ENCODE measurements at places on chromosomes 4 and X.

DNA sequence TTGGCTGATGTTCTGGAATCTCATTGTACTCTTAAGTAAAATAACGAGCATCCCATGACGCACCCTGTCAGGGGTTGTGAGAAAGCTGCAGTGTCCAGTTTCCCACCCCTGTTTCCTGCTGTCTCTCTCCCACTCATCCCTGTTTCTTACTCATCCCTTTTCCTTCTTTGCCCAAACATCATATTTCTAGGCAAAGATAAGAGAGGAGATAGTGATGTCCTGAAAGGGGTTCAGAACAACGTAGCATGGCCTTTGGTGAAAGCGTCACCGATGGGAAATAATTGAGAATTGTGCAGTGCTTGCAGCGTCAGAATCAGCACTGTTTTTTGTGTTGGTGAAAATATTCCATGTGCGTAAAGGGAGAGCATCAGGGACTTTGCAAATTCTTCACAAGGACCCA, 23.5 kb upstream of the TMEM165 start:
- no peak for DNase-seq

DNA sequence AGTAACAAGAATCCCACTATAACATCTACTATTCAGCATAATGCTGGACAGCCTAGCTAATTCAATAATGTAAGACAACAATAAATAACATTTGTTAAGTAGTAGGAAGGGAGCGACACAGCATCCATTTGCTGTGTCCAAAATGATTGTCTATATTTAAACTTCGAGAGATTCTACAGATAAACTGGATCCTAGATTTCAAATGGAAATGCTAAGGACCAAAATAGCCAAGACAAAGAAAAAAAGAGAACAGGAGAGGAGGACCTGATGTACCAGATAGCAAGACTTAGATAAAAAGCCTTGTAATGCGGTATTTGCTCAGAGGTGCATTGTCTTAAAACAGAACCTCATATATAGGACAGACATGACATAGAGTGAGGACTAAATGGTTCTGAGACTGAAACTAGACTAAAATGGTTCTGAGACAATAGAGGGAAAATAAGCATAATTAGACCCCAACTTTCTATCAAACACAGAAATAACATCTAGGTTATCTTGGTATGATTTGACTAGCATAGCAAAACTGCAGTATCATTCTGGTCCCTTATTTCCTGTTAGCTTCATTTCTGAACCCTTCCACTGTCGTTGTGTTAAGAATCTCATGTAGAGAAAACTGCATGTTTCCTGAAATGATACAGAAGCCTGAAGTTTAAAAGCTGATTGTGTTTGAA, 3.8 kb downstream of the HPGDS start:
- DNase-seq: no peak

GRCh38 chr4:145278341-145279121, 98.1 kb upstream of the OTUD4 start:
- DNase-seq: peak; percentile 57

- peak; percentile 15 for DNase-seq
Observed at GRCh38 chrX:138026211-138026610, 460.3 kb downstream of the ZIC3 start.

- DNase-seq: no peak
Observed at GRCh38 chr4:55993994-55994663, 45.4 kb downstream of the CEP135 start.

- peak; percentile 87 for DNase-seq
Observed at GRCh38 chr4:77579406-77580076, 26.1 kb upstream of the CXCL13 start.

- no peak for DNase-seq
Observed at GRCh38 chrX:118062817-118063615, 53.6 kb downstream of the KLHL13 start.

- DNase-seq: no peak
Observed at GRCh38 chr4:53014881-53015280, 152.8 kb downstream of the RASL11B start.

DNA sequence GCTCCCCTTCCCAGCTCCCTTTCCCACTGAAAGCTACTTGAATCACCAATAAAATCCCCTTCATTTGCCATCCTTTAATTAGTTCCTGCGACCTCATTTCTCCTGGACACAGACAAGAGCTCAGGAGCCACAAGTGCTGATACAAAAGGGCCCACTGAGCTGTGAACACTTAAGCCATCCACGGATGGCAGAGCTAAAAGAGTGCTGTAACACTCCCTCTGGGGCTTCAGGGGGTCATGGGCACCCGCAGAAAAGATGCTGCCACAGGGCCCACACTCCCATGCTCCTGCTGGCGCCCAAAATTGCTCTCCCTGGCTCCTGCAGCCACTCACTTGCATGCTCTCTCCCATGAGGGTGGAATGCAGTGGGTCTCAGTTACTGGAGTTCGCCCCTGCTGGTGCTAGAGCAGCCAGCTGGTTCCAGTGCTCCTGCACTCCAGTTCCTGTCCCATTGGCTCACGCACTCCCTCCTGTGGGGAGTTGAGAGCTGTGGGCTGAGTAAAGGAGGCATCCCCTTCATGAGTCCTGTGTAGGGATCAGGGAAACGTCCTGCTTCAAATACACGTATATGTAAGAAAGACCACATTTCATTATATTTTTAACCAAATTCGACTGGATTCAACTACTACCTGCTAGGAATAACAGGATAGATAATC, 1291.0 kb downstream of the ARAP2 start:
- no peak for DNase-seq

DNA sequence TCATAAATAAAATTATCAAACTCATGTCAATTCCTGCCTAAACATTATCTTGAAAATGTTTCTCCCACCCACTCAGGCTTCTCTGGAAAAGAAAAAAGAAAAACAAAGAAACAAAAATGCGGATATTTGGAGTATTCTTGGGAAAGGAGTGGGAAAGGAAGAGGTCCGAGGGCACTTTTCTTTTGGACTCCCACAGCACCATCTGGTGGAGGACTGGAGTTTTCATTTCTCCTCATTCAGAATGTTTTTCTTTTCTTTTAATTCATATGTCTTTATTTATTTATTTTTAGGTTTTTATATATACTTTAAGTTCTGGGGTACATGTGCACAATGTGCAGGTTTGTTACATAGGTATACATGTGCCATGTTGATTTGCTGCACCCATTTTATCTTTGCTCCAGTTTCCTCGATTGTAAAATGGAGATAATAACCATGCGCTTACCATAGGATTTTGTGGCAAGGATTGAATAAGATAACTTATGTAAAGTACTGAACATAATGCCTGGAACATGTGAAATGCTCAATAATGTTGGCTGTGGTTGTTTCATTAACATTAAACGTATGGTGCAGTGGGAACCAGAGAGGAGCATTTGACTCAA, 8.0 kb upstream of the KCNE5 start:
- DNase-seq: peak; percentile 39
